ENCODE measurements at places on chromosomes 3 and 15.

- no peak for DNase-seq
Observed at GRCh38 chr3:72058493-72059081, 273.6 kb upstream of the PROK2 start.

DNA sequence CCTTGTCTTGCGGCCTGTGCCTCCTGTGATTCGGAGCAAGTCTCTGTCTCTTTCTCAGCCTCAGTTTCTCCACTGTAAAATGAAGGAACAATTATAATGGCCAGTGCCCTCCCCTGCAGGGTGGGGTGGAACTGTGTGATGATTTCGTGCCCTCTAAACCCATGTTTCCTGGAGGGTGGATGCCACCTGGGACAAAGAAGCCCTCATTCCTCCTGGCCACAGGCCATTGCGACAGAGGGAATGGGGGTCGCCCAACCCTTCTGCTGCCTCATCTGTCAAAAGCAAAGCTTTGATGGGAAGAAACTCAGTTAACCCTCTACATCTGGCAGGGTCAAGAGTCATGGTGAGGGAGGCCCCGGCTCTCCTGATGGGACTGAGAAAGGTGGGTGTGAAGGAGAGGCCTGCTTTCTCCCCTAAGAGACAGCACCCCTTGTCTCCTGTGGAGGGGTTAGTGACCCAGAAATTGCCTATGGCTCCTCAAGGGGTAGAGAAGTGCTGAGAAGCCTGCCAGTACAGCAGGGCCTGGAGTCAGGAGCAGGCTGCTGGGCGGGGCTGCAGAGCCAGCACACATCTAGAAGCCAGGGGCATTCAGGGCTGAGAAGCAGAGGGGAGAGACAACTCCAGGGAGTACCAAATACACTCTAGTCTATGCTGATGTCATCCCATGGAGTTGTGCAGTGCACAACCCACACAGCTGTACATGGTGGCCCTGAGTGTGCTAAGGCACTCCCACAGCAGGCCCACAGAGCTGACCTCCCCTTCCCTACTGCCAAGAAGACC lies 61.0 kb downstream of the PLXNA1 start:
- DNase-seq = no peak

DNA sequence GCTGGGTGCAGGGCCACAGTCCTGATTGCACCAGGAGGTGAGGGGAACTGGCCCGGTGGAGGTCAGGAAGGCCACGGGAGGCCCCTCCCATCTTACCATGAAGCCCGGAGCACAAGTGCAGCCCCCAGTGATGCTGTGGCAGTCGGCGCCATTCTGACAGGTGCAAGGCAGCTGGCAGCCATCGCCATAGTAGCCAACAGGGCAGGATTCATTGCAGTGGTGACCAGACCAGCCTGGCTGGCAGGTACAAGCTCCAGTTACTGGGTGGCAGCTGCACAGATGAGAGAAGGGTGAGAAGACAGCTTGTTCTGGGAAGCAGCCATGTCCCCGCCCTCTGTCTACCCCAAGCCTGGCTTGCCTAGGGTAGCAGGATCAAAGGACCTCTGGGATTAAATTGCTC lies 88.2 kb downstream of the RAB11A start:
- no peak for DNase-seq

DNA sequence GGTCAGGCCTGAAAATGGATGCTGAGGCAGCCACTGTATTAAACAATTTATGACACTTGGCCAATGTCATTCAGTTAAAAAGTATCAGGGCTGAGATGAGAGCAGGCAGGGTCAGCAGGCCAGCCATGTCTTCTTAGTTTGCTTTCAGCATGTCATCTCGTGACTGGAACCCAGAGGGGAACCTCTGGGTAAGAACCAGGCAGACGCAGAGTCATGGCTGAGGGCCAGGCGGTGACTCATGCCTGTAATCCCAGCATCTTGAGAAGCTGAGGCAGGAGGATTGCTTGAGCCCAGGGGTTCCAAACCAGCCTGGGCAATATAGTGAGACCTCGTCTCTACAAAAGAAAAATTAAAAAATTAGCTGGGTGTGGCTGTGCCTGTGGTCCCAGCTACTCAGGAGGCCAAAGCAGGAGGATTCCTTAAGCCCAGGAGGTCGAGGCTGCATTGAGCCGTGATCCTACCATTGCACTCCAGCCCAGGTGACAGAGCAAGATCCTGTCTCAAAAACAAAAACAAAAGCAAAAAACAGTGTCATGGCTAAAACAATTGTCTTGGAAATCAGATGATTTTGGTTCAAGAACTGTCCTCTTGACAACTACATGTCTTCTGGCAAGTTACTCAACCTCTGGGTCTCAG lies 11.7 kb downstream of the BCL2L10 start:
- no peak for DNase-seq

DNA sequence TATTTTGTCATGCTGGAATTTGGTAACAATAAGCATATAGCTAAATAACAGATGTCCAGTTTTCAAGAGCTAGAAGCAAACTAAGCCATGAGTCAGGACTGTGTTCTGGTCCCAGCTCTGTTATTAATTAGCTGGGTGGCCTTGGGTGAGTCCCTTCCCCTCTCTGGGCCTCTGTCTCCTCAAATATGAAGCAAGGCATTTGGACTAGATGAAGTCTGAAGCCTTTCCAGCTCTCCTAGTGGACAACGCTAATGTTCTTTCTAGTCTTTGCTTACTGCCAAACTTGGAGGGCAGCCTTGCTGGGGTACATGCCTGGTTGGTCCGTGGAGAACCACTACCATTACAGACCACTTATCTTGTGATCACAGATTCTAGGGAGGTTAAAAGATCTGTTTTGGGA lies 127.6 kb downstream of the DUT start:
- DNase-seq = peak; percentile 13

- no peak for DNase-seq
Observed at GRCh38 chr3:39019299-39019698, 32.4 kb downstream of the SCN11A start.

- DNase-seq = no peak
Observed at GRCh38 chr15:58742819-58743502, 6.5 kb downstream of the ADAM10 start.

GRCh38 chr15:101372960-101373525 lies 78.0 kb upstream of the SNRPA1 start:
- DNase-seq = no peak

DNA sequence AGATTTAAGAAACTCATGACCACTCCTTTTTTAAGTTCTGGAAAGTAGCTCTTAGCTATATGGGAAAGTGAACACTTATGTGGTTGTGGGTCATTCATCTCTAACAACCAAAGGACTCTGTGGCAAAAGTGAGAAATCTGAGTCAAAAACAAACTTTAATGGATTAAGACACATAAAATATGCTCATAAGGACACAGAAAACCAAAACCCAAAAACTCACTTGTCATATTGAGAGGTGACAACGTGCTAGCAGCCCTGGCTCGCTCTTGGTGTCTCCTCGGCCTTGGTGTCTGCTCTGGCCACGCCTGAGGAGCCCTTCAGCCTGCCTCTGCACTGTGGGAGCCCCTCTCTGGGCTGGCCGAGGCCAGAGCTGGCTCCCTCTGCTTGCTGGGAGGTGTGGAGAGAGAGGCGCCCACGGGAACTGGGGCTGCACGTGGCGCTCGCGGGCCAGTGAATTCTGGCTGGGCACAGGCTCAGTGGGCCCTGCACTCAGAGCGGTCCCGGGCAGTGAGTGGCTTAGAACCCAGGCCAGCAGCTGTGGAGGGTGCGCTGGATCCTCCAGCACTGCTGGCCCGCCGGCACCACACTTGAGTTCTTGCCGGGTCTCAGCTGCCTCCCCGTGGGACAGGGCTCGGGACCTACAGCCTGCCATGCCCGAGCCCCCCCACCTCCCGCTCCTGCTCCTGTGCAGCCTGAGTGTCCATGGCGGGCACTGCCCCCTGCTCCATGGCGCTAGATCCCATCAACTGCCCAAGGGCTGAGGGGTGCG lies 30.3 kb upstream of the SKIL start:
- no peak for DNase-seq

- no peak for DNase-seq
Observed at GRCh38 chr3:148879256-148879655, 14.2 kb downstream of the CPA3 start.

DNA sequence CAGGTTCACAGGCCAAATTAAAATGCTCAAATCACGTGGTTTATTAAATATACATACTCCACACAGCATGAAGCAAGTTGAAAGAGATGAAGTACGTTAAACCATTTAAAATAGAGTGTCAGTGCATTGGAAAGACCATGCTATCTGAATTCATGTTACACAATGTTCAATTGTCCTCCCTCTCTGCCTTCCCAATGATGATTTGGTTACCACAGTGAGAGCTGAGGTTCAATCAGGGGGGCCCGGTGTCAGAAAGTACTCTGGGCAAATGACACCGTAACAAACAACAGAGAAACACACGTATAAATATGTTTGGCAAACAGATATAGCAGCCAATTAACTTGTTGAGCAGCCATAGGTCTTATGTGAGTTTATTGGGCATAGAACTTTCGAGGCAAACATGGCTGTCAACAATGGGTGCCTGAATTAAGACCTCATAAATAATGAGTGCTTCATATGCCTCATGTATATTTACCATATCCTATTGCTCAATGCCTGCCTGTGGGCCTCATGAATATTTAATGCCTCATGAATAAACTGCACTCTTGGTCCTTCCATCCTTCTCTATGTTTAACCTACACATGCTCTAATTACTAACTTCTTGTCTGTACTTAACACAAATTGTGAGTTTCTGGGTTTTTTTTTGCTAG lies 641.5 kb downstream of the PLOD2 start:
- DNase-seq = no peak

DNA sequence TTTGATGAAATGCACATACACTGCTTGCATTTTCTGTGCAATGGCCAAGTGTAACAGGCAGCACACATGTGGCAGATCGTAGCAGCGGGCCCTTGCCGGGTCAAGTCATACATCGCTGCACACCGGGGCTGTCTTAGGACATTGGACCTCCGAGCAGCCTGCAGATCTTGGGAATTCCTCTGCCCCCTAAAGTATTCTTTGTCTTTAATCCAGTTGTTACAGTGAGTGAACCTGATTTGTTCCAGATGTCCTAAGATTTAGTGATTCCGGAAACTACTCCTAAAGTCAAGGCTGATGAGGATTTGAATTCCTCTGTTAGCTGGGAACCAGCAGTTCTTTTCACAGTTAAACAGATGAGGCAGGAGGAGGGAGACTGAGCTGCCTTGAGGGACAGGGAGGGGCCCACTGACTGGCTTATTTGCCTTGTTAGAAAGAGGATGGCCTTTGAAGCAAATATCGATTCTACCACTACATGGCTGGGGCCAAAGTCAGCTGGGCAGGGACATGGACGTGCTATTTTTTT lies 190.7 kb upstream of the CTDSPL start:
- no peak for DNase-seq

GRCh38 chr3:48663489-48664312 lies 1.0 kb upstream of the CELSR3 start:
- peak; percentile 95 for DNase-seq

DNA sequence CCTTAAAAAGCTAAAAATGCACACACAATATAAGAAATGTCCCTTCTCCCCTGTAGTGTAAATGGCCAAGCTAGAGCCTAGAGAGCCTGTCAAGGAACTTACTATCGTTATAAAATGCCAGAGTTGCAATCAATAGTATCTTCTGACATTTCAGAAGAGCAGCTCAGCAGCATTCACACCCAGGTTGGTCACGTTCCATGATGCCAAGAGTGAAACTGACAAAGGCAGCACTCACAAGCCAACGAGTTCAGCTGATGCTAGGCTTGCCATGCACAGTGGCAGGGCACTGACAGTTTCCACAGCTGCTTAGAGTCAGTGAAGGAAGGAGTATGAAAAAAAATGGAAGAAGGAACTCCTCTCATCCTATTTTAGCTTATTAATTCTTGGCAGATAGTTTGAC lies 331.4 kb upstream of the CCDC54 start:
- no peak for DNase-seq

GRCh38 chr3:126826693-126827092 lies 122.7 kb downstream of the CHCHD6 start:
- no peak for DNase-seq

GRCh38 chr15:32819448-32819847 lies 101.6 kb downstream of the GREM1 start:
- DNase-seq = no peak

DNA sequence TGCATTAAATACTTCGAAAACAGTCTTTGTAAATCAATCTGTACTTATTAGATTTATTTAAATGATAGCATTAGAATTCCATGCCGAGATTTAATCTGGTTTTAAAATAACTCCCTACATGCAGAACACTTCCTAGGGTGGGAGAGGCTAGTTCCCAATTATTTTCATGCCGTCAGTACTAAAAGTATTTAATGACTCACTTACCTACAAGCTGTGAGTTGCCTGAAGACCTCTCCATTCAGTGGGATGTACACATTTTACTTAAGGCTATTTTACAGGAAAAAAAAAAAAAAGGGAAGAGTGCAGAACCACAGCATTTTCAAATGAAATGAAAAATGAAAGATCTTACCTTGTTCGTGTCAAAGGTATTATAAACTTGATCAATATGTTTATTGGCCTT lies 469 bp downstream of the GUCA1C start:
- no peak for DNase-seq

DNA sequence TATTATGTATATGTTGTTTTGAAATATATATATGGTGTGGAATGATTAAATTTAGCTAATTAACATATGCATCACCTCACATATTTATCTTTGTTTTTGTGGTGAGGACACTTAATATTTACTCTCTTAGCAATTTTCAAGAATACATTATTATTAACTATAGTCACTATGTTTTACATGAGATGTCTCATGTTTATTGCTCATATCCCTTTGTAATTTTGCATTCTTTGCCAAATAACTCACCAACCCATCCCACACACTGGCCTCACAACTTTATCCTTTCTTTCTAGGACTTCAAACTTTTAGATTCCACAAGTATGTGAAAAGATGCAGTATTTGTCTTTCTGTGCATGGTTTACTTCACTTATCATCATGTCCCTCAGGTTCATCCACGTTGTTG lies 950.2 kb upstream of the CADM2 start:
- DNase-seq = peak; percentile 10

- DNase-seq = no peak
Observed at GRCh38 chr3:194637541-194638400, 4.6 kb upstream of the TMEM44 start.

- no peak for DNase-seq
Observed at GRCh38 chr3:8436661-8437287, 64.8 kb upstream of the LMCD1 start.

GRCh38 chr15:31225356-31225955 lies 101.2 kb upstream of the KLF13 start:
- DNase-seq = no peak

GRCh38 chr3:127675651-127676391 lies 3.1 kb downstream of the ABTB1 start:
- no peak for DNase-seq

GRCh38 chr3:177057768-177058167 lies 139.5 kb downstream of the TBL1XR1 start:
- no peak for DNase-seq

DNA sequence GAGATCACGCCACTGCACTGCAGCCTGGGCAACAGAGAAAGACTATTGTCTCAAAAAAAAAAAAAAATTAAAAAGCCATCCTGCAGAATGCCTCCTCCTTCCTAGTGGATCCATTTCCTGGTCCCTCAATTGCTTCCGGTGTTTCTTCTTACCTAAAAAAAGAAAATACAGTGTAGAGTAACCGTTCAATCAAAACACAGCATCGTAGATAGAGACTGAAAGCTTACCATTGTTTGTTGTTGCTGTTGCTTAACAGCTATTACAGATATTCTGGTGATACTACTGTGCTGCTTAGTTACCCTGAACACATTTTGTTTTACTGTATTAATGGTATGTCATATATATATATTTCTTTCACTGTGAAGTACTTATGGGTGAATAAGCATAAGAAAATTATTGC lies 105.5 kb upstream of the LRRFIP2 start:
- no peak for DNase-seq

- no peak for DNase-seq
Observed at GRCh38 chr15:60191821-60192220, 187.7 kb downstream of the FOXB1 start.

- DNase-seq = peak; percentile 42
Observed at GRCh38 chr15:83844742-83845141, 190.8 kb downstream of the ADAMTSL3 start.

Data from HS-5 (cell line).